ENCODE measurements at places on chromosomes 2 and 18.

DNA sequence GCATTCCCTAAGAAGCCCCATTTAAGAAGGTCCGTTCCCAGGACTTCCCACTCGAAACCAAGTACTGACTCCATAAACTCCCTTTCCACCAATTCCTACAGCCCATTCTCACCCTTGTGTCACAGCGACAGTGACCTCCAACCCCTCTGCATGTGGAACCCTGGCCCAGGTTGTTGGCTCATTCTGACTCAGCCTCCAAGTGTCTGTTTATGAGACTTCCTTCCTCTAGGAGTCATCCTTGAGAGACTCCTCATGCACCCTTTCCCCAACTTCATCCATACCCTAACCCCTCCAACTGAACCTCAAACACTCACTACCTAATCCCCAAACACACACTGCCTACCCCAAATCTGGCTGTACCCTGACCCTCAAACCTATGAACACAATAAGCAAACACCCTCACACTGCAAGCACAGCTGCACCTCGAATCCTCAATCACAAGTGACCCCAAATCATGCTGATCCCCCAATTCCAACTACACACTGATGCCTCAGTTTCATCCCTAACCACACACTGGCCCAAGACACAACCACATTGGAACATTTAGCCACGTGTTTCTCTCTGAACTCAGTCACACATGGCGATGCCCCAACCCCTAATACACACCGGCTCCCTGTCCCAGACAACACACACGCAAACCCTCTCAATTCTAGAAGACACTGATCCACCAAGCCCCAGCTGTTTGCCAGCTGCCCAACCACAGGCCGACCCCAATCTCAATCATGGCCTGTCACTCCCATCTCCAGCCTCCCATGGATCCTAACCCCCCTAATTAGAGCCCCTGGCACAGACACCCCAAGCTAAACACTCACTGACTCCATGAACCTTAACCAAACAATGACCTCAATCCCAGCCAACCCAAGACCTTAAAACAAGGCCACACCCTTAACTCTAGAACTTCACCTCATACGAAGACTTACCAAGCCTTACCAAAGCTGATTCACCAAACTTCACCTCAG lies 219.6 kb downstream of the CYP26B1 start:
- peak; percentile 4 for DNase-seq

GRCh38 chr2:163733301-163733938 lies 2.4 kb downstream of the FIGN start:
- no peak for DNase-seq

DNA sequence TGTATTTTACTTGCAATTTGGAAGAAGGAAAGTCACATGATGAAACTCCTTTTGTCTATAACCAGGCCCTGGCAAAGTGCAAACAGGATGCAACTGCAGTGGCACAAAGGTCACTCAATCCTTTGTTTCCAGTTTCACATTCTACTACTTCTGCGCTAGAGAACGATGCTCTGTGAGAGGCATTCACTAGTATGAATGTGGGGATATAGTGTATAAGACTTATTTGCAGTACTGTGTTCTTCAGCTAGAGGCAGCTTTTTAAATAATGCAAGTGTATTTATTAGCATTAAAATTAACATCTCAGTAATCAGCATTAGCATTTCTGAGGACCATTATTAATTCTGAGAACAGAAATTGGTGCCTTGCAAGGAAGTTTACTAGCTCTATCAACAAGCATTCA lies 68.9 kb downstream of the PRPF40A start:
- DNase-seq, result no peak

DNA sequence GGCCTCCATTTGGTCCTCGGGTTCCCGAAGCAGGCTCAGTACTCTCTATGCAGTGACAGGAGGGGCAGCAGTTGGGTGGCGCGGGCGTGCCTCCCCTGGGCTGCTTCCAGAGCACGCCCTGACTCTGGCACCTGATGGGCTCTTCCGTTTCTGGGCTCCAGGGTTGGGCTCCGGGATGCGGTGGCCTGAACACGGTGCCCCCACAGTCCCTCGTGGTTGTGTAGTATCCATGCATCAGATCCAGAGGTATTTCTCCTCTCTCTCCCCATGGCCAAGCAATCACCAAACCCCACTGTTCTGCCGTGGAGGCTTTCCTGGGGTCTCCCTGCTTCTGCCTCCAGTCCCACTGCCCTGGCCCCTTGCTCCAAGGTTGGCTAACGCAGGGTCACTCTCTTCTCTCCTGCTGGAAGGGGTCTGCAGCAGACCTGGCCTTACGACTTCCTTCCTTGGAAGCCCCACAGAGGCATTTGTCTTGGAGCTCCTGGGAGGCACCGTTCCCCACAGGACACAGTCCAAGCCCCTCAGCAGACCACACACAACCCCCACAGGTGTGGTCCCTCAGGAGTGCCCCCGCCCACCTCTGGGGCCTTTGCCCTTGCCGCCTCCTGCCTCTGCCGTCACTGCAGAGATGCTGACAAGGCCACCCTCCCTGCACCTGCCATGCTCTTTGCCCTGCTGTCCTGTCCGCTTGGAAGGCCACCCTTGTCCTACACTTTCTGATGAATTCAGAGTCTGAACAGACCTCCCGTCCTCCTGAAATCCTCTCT lies 136.6 kb upstream of the ASB18 start:
- DNase-seq, result no peak

DNA sequence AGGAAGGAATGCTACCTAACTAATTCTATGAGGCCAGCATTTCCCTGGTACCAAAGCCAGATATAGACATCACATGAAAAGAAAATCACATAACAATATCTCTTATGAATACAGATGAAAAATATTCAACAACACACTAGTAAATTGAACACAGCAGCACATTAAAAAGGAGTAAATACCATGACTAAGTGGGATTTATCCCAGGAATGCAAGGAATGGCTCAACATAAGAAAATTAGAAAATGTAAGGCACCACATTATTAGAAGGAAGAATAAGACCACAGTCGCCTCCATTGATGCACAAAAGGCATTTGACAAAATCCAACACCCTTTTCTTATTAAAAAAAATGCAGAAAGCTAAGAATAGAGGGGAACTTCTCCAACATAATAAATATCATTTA lies 133.9 kb downstream of the TTC32 start:
- no peak for DNase-seq

GRCh38 chr2:236107536-236107935 lies 60.6 kb downstream of the GBX2 start:
- DNase-seq, result no peak

DNA sequence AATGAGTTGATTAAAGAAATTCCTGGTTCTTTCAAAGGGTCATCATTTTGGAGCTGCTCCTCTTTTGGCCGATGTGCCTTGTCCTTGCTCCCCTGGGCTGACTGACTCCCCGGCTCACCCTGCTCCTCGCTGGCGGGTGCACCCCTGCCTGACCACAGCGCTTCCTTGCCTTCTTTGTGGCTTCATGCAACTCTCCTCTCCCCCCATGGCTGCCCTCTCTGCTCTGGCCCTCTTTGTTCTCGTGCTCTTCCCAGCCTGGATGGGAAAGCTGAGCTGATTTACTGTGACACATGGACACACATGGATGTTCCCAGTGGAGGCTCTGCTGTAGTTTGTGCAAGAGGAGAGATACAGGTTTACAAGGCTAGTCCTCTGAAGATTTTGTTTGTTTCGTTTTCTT lies 234.6 kb downstream of the HAUS1 start:
- DNase-seq, result no peak

DNA sequence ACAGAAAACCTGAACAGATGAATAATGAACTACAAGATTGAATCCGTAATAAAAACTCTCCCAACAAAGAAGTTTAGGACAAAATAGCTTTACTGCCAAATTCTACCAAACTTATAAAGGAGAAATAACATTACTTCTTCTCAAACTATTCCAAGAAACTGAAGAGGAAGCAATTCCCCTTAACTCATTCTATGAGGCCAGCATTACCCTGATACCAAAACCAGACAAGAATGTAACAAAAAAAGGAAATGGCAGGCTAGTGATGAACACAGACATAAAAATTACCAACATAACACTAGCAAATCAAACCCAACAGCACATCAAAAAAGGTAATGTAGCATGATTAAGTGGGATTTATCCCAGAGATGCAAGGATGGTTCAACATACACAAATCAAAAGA lies 213.7 kb upstream of the FOSL2 start:
- DNase-seq, result no peak

GRCh38 chr2:28135324-28135723 lies 244.8 kb downstream of the BABAM2 start:
- DNase-seq, result no peak

- no peak for DNase-seq
These were observed 30.8 kb downstream of the GRHL1 start for GRCh38 chr2:9982248-9982647.

- no peak for DNase-seq
These were observed 28.0 kb downstream of the EHBP1 start for GRCh38 chr2:62733546-62733945.

GRCh38 chr2:153819501-153819900 lies 52.2 kb upstream of the GALNT13 start:
- no peak for DNase-seq

DNA sequence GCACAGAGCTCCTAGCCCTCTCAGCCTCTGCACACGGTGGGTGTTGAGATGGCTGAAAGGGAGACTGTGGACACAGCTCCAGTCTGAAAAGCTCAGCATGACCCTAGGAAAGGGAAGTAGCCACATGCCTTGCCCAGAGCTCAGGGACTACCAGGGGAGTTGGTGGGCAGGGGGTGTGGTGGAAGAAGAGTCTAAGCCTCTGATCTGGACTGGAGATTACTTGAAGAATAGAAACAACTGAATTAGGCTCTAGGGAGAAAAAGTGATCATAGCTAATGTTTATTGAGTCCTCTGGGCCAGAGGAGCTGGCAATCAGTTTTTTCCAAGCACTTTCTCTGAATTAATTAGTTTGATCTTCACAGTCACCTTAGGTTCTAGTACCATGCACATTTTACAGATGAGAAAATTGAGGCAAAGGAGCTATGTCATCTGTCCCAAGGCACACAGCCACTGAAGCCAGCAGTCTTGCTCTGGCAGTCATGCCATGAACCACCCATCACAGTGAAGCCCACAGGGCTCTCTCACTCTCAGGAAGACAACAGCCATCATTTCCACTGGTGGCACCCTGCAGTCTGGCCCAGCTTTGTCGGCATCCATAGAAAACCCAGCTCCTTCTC lies 10.3 kb downstream of the SDC1 start:
- no peak for DNase-seq

DNA sequence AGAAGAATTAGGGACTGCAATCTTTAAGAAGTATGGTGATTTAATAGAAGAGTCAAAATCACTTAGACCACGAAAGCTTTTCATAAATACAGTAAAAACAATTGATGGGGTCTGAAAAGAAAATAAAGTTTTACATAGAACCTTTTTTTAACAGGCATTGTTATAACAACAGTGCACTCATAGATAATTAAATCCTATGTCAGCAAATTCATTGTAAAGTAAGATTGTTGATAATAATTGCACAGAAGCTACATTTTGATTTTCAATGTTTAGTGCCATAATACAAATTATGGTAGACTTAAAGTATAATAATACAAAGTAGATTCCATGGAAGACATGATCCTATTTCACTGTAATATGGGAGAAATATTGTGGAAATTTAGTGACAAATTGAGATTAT lies 130.7 kb upstream of the FSIP2 start:
- DNase-seq, result no peak

- no peak for DNase-seq
These were observed 4.7 kb downstream of the LAMA1 start for GRCh38 chr18:7112936-7113335.

- no peak for DNase-seq
These were observed 146.4 kb upstream of the SPATS2L start for GRCh38 chr2:200159829-200160781.

DNA sequence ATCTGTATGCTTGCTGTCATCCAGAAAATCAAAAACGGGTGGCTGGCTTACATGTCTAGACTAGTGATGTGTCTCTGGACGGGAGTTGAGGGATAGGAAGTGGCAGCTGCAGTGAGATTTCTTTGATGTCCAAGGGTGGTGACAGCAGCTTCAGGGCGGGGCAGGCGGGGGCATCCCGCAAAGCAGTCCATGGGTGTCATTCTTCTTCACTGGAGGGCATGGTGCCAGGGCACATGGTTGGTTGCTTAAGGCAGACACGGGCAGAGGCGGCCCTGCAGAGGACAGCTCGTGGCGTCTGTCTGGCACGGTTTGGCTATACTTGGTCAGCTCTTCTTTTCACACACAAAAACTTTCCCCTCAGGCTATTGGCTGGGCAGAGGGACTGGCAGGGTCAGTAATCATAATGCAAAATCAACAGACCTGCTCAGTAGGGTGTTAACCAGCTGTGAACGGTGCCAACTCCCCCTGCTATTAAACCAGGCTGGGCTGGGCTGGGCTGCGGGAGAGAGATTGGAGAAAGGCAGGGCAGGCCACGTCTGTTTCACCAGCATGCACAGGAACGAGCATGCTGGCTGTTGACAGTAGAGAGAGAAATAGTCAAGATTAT lies 63.7 kb downstream of the COL4A3 start:
- DNase-seq, result no peak

GRCh38 chr2:50766058-50766457 lies 265.9 kb downstream of the NRXN1 start:
- no peak for DNase-seq

GRCh38 chr2:203586696-203587095 lies 51.6 kb upstream of the RAPH1 start:
- no peak for DNase-seq

DNA sequence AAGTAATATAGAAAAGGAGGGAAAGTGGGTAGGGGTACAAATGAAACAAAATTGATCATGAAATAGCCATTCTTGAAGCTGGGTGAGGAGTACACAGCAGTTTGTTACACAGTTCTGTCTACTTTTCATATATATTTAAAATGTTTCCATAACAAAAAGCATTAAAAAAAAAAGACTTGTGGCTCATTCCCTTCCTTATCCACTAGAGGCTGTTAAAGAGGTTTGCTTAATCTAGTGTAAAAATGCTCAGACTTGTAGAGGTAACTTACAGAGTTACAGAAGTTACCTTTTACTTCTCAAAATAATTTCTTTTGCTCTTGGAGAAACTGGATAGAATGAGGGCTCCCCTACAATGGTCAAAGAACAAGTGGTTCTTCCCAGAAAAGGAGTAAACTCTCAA lies 8.1 kb upstream of the WIPF1 start:
- DNase-seq, result no peak

DNA sequence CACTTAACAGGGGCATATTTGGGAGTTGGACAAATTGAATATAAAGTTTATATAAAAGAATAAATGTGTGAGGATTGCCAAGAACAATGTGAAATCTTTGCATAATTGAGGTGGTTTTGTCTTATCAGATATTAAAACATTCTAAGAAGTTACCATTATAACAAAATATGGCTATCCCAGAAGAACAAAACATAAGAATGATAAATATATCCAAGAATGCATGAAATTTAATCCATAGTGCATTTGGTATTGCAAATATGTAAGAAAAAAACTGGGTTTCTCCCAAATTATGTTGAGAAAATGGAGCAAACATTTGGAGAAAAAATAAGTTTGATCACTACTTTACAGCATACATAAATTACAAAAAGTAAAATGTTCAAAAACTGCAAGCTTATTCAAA lies 562.4 kb downstream of the RNF144A start:
- DNase-seq, result no peak

- no peak for DNase-seq
These were observed 318.9 kb upstream of the TRIB2 start for GRCh38 chr2:12397854-12398253.
